ENCODE measurements at places on chromosomes 4 and X.

DNA sequence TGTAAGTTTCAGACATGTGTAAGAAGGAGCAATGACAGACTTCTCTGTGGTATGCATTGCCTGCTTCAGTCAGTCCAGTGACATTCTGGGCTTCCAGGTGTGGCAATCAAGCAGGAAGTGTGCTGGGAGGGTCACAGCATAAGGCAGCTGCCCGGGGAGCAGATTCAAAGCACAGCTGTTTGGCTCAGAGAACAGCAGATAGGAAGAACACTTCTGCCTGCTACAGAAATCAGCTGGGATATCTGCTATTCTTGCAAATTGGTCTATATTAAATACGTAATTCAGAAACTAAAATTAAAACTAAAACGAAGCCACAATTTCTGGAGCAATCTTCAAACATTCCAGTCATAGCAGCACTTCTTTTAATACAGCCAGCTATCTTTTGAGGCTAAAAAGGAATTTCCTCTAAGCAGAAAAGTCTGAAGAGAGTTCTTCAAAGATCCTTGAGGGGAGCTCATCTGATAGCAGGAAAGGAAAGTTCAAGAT, 47.5 kb upstream of the GALNT7 start:
- DNase-seq: no peak

GRCh38 chr4:166257891-166258290, 384.9 kb downstream of the TLL1 start:
- DNase-seq: no peak

DNA sequence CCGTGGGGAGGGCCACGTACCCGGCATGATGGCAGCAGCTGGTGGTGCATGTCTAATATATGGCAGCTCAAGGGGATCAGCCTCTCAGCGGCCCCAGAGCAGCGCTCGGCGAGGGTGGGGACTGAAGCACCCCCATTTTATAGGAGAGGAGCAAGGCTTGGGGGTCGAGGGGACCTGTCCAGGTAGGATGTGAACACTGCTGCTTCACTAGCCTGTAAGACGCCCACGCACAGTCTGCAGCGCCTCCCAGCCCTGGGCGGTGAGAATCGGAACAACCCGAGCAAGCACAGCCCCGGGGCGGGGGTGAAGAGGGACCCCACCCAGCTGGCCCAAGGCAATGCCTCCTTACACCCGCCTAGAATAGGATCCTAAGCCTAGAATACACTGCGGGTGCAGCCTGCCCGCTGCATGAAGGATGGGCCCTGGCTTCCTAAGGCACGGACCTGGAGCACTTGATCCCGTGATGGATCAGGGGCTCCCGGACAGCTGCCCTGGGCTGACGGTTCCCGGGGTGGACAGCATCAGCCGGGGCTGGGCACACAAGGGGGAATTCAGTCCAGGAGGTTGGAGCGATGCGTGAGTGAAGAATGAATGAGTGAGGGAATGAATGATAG, 17.6 kb downstream of the ADRA2C start:
- no peak for DNase-seq

GRCh38 chr4:149702414-149703293, 113.0 kb downstream of the IQCM start:
- DNase-seq: no peak

DNA sequence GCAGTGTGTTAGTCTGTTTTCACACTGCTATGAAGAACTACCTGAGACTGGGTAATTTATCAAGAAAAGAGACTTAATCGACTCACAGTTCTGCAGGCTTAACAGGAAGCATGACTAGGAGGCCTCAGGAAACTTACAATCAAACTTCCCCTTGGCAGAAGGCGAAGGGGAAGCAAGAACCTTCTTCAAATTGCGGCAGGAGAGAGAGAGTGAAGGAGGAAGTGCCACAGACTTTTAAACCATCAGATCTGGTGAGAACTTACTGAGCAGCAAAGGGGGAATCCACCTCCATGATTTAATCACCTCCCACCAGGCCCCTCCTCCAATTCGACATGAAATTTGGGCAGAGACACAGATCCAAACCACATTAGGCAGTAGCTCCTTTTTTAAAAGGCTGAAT, 59.2 kb upstream of the LEF1 start:
- no peak for DNase-seq

- DNase-seq: no peak
Observed at GRCh38 chrX:7582191-7582590, 260.8 kb upstream of the VCX start.

DNA sequence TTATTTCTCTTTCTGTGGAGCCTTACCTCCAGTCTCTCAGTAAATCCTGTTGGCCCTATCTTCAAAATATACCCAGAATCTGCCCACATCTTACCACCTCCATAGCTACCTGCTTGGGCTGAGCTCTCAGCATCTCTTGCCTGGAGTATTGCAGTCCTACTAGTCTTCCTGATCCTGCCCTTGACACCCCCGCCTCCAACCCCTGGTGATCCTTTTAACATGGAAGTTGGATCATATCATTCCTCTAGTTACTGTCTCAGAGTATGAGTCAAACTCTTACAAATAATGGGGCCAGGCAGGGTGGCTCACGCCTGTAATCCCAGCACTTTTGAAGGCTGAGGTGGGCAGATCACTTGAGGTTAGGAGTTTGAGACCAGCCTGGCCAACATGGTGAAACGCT, 43.1 kb upstream of the SETD7 start:
- DNase-seq: no peak

- no peak for DNase-seq
Observed at GRCh38 chr4:68927165-68927564, 24.4 kb downstream of the UGT2A3 start.

DNA sequence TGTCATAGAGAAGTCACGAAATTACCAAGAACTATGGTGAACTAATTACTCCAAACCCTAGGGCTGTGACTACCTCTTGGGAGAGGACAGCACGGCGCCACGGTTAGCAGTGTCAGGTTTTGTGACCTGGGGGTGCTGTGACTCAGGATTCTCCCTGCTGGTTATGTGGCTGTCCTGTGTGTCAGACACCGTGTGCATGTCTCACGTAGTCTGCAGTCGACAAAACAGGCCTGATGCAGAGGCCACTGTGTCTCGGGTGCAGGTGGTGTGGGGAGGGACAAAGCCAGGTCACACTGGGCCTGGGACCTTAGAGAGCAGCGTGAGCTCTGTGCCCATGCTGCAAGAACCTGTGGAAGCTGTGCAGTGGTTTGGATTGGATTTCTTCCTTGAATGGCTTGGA, 34.1 kb downstream of the TNIP2 start:
- DNase-seq: no peak

DNA sequence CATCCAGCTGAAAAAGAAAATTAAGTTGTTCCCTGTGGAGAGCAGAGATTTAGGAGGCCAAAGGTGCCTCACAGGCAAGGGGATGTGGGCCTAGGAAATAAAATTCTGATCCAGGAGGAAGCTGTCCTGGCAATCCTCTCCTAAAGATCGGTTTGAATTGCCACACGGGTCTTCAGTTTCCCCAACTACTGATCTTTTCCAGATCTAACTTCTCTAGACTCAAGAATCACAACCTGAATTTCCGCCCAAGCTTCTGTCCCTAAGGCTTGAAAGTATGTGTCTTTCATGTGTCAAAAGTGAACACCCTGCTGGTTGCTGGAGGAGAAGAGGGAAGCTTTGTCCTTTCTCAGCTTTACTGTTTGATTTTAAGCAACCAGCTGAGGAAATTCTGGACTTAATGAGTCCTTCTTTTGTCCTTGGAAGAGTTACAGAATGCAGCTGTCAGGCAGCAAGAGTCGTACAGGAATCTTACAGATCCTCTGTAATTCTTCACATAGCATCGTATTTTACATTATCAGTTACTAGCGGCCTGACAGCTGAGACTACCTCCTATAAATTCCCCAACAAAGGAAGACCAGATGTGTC, 93.8 kb downstream of the INPP4B start:
- DNase-seq: no peak

- DNase-seq: no peak
Observed at GRCh38 chrX:18598413-18598812, 73.5 kb downstream of the RS1 start.

DNA sequence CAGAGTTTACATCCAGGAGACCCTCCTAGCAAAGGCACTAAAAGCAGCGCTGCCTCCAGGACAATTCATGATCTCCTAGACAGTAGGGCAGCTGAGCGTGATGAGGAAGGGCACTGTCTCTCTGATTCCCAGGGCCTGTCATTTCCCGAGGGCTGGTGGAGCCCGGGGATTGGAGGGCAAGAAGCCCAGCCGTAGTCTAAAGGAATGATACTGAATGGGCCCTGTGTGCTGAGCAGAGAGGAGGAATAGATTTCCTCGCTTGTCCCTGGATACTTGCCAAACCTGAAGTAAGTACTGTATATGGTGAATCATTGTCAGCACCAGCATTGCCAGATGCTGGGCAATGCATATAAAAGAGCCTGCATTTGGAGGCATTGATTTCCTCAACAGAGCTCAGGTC, 88.0 kb upstream of the SLITRK2 start:
- no peak for DNase-seq

GRCh38 chr4:37995299-37995821, 35.2 kb downstream of the PTTG2 start:
- DNase-seq: no peak

- DNase-seq: no peak
Observed at GRCh38 chr4:87734936-87735335, 64.4 kb upstream of the IBSP start.

- DNase-seq: no peak
Observed at GRCh38 chr4:86117705-86118302, 242.0 kb downstream of the MAPK10 start.

GRCh38 chr4:154506253-154506652, 14.7 kb upstream of the DCHS2 start:
- DNase-seq: no peak

DNA sequence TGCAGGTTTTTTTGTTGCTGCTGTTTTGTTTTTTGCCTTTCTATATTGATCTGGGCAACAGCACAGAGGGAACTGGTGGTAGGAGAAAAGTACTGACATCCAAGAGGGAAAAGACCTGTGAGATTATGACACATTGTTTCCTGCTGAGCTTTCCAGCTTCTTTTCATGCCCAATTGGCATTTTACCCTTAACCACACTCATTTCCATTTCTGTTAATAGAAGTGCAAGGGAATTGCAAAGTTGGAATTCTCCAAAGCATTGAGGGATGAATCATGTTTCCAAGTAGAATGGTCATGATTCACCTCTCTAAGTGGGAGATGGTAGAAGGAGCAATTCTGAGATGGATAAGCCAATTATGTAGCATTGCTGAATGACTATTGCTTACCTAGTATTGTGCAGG, 161.5 kb downstream of the PPARGC1A start:
- DNase-seq: no peak

GRCh38 chr4:81746773-81747172, 275.1 kb upstream of the RASGEF1B start:
- no peak for DNase-seq

GRCh38 chrX:107626916-107627315, 1.4 kb upstream of the PRPS1 start:
- no peak for DNase-seq

- no peak for DNase-seq
Observed at GRCh38 chrX:122445466-122445865, 738.6 kb upstream of the GRIA3 start.

DNA sequence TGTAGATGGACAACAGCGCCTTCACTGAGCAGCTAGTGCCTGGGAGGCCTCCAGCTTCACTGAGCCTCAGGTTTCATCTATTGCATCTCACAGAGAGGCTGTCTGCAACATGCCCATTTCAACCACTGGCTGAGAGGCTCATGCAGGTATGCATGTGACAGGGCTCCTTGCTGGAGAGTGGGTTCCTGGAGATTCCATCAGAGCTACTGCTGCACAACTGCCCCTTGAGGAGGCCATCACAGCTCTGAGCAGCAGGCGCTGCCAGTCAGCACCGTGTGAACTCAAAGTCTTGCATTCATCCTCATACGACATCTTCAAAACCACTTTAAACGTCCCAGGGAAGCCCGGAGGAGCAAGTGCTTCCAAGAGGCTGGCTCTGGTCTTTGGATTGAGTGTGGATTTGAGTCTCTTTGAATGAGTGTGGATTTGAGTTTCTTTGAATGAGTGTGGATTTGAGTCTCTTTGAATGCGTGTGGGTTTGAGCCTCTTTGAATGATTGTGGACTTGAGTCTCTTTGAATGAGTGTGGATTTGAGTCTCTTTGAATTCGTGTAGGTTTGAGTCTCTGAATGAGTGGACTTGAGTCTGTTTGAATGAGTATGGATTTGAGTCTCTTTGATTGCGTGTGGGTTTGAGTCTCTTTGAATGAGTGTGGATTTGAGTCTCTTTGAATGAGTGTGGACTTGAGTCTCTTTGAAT, 8.7 kb downstream of the P2RY8 start:
- no peak for DNase-seq

- no peak for DNase-seq
Observed at GRCh38 chrX:151974336-151975227, at the start of gene GABRE. GABRE (minus strand) TSS chrX:151974676; CDS start chrX:151974625, 51 bp downstream.

GRCh38 chrX:155115174-155115819, 44.0 kb downstream of the BRCC3 start:
- no peak for DNase-seq

All from CD4-positive, alpha-beta T cell treated with Interleukin-4 for 1 hour (primary cell).